ENCODE measurements at places on chromosomes 11 and 22.
A peak's percentile ranks its signal among the peaks of the same experiment; 100 is the strongest.

DNA sequence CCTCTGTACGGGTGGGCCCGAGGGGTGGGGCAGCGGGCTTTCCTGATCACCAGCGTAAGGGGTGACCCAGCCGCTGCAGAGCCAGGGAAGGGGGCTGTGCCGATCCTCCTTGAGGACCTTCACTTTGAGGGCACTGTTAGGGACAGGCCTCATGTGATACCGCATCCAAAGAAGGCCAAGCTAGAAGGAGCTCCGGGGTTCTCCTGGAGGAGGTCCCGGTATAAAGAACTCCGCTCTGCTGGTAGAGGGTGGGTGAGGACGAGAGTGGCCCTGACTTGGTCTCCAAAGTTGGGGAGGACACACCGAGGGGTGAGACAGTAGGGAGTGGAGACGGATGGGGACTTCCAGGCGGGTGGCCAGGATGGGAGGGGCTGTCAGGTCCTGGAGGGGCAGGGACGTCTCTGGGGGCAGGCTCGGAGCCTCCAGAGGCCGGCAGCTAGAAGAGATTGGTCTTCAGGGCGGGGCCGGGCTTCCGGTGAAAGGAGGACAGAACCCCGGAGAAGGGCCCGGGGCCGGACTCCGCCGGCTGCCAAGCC, 4.6 kb downstream of the PHOX2A start:
- H3K27me3 ChIP-seq: peaks cover 45% of the 10 kb centered on the region
- H3K4me3 ChIP-seq: no peak overlapping the region
- H3K4me1 ChIP-seq: peaks cover 39% of the 10 kb centered on the region
- peaks cover 42% of the 10 kb centered on the region for H3K36me3 ChIP-seq
- H3K27ac ChIP-seq: no peak overlapping the region
- DNase-seq: peak; percentile 41

GRCh38 chr11:97963528-97964331, 1057.0 kb upstream of the CNTN5 start:
- no peaks in the 10 kb centered on the region for H3K36me3 ChIP-seq
- no peaks in the 10 kb centered on the region for H3K4me1 ChIP-seq
- H3K4me3 ChIP-seq: no peak overlapping the region
- peak; percentile 52 for DNase-seq
- H3K27ac ChIP-seq: no peak overlapping the region

GRCh38 chr11:78365381-78365792, 52.2 kb downstream of the GAB2 start:
- no peaks in the 10 kb centered on the region for H3K27me3 ChIP-seq
- H3K36me3 ChIP-seq: no peaks in the 10 kb centered on the region
- no peak overlapping the region for H3K27ac ChIP-seq
- no peak overlapping the region for H3K4me3 ChIP-seq
- DNase-seq: no peak

- H3K4me1 ChIP-seq: peaks cover 19% of the 10 kb centered on the region
- DNase-seq: no peak
- H3K27ac ChIP-seq: no peak overlapping the region
- H3K27me3 ChIP-seq: no peaks in the 10 kb centered on the region
- peaks cover 34% of the 10 kb centered on the region for H3K36me3 ChIP-seq
- H3K4me3 ChIP-seq: no peak overlapping the region
These were observed 48.1 kb downstream of the RPL27A start for GRCh38 chr11:8730697-8731020.

DNA sequence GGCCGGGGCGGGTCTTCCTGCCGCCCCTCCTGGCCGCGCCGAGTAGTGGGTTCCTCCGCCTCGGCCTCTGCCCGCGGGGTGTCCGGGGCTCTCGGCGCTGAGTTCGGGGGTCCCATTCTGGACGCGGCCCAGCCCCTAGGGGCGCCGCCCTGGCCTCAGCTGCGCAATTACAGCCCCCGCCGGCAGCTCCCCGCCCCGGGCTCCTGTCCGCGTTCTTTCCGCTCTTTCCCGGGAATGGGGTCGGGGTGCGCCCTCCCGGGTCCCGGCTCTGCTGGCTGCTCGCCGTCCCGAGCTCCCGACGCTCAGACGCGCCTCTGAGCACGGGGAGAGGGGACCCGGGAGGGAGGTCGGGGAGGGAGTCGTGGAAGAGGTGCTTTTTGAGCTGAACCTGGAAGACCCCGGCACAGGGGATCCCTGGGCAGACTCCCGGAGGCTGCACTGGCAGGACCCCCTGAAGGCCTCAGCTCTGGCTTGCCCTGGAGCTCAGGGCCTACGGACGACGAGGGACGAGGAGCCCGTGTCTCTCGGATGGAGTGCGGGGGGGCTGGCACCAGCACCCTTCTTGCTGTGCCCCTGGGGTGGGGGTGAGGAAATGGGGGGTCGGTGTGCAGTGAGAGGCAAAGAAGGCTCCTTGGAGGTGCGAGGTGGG, 558 bp downstream of the TSPAN4 start:
- H3K4me1 ChIP-seq: peaks cover 67% of the 10 kb centered on the region
- H3K36me3 ChIP-seq: peaks cover 35% of the 10 kb centered on the region
- H3K27me3 ChIP-seq: no peaks in the 10 kb centered on the region
- peak; percentile 48 for DNase-seq
- H3K4me3 ChIP-seq: peak overlapping the region; percentile 90

GRCh38 chr11:71435278-71435951, 12.8 kb downstream of the DHCR7 start:
- DNase-seq: no peak
- H3K27ac ChIP-seq: no peak overlapping the region
- no peaks in the 10 kb centered on the region for H3K4me1 ChIP-seq

- H3K4me1 ChIP-seq: no peaks in the 10 kb centered on the region
- no peaks in the 10 kb centered on the region for H3K36me3 ChIP-seq
- H3K27me3 ChIP-seq: peaks cover 3% of the 10 kb centered on the region
- H3K4me3 ChIP-seq: no peak overlapping the region
- no peak overlapping the region for H3K27ac ChIP-seq
- DNase-seq: no peak
These were observed 632.4 kb upstream of the ANO5 start for GRCh38 chr11:21560466-21560975.

DNA sequence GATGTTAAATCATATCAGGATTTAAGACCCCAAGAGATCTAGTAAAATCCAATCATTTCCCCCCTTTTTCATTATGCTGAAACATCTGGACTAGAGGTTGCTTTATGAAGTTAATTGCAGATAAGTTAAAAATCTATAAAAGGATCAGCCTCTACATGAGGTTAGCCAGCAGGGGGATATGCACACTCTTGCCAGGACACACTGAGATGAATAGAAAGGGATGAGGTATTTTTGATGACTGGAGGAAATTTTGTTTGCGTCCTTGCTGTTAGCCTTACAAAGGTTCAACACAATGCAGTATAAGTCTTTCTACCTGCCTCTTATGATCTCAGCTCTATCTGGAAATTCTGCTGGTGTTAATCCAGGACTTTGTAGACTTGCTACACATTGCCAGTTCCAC, 1034.3 kb downstream of the LRRC4C start:
- no peaks in the 10 kb centered on the region for H3K36me3 ChIP-seq
- H3K27ac ChIP-seq: no peak overlapping the region
- no peak overlapping the region for H3K4me3 ChIP-seq
- no peak for DNase-seq
- H3K4me1 ChIP-seq: no peaks in the 10 kb centered on the region

DNA sequence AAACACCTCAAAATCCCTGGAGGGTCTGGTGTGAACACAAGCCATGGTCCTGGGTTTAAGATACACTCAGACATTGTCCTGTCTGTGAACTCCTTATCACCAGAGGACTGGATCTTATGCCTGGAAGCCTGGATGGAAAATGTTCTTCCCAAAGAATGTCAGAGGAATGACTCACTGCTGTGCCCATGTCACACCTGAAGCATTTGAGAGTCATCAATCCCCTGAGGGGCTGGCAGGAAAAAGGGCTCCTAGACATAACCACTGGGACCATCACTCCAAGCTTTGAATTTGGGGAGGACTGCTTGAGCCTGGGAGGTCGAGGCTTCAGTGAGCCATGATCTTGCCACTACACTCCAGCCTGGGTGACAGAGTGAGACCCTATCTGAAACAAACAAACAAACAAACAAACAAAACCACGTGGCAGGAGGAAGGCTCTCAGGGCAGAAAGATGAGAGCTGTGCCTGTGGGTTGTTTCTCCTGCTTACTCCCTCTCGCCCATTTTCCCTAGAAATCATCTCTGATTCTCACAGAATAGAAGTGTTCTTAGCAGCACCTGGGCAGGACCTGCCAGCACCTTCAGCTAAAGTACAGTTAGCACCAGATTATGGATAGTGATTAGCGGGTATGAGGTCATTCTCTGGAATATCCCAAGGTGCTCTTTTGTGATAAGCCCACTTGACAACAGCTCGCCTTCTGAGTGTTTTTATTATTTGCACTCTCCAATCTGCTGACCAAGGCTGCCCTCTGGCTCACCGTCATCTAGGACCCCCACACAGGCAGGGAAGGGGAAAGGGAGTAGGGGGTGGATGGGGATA, 11.9 kb upstream of the PRG2 start:
- H3K27me3 ChIP-seq: no peaks in the 10 kb centered on the region
- no peak overlapping the region for H3K4me3 ChIP-seq
- peaks cover 16% of the 10 kb centered on the region for H3K4me1 ChIP-seq
- peaks cover 38% of the 10 kb centered on the region for H3K36me3 ChIP-seq
- no peak overlapping the region for H3K27ac ChIP-seq

DNA sequence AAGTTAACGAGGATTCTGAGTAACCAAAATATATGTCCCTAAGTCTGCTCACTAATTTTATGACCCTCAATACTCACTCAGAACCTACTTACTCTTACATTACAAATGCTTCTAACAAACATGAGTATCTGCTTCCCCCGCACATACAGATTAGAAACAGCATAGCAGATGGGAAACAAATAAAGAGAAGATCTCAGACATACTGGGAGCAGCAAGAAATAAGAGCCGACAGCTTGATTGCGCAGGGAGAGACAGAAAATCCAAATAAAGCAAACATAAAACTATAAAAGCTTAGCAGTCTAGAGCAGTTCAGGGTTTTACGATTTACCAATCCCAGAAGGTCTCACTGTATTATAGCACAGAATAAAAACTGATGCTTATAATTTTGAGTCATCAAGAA, 89.1 kb upstream of the DBX1 start:
- no peaks in the 10 kb centered on the region for H3K36me3 ChIP-seq
- H3K27ac ChIP-seq: no peak overlapping the region
- no peak overlapping the region for H3K4me3 ChIP-seq
- H3K4me1 ChIP-seq: no peaks in the 10 kb centered on the region

- H3K4me3 ChIP-seq: peak overlapping the region; percentile 89
- H3K27me3 ChIP-seq: peaks cover 13% of the 10 kb centered on the region
- H3K27ac ChIP-seq: peak overlapping the region; percentile 82
- H3K36me3 ChIP-seq: peaks cover 22% of the 10 kb centered on the region
- peak; percentile 61 for DNase-seq
These were observed 824 bp upstream of the CBX6 start for GRCh38 chr22:38872831-38873248.

GRCh38 chr22:23405366-23405851, 174.7 kb downstream of the IGLL1 start:
- peaks cover 11% of the 10 kb centered on the region for H3K27me3 ChIP-seq
- no peak for DNase-seq
- no peak overlapping the region for H3K27ac ChIP-seq
- peaks cover 23% of the 10 kb centered on the region for H3K4me1 ChIP-seq
- H3K4me3 ChIP-seq: no peak overlapping the region
- no peaks in the 10 kb centered on the region for H3K36me3 ChIP-seq

DNA sequence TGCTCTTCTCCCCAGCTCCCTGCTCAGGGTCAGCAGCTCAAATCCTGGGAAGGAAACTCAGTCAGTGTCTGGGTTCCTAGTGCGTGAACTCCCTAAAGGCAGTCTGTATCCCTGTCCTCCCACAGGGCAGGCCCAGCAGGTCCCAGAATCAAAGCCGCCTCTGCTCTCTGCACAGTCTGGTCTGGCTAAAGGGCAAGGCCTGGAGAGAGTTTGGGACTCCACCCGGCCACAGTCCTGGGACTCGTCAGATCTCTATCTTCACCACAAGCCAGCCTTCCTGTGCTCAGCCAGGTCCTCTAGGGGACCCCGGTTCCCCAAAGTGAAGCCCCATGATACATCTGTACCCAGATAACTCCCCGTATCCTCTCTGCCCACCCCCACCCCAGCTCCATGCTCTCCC, 56.2 kb upstream of the CSNK2A3 start:
- H3K27ac ChIP-seq: no peak overlapping the region
- no peaks in the 10 kb centered on the region for H3K27me3 ChIP-seq
- H3K4me3 ChIP-seq: no peak overlapping the region
- no peak for DNase-seq

GRCh38 chr22:27142286-27142685, 484.9 kb downstream of the MIAT start:
- no peak overlapping the region for H3K27ac ChIP-seq
- H3K36me3 ChIP-seq: no peaks in the 10 kb centered on the region
- peaks cover 67% of the 10 kb centered on the region for H3K27me3 ChIP-seq
- H3K4me1 ChIP-seq: peaks cover 18% of the 10 kb centered on the region

Measured in mesenchymal stem cell (in vitro differentiated cells and primary cell).